ENCODE measurements at places on chromosomes 4 and X. TPM values are rescaled to one million over a fixed set of nuclear protein-coding genes. Genes with fewer than 3 reads are reported as not detected.

GRCh38 chr4:122583906-122584305 lies 37.0 kb downstream of the IL21 start:
- no peak for DNase-seq

DNA sequence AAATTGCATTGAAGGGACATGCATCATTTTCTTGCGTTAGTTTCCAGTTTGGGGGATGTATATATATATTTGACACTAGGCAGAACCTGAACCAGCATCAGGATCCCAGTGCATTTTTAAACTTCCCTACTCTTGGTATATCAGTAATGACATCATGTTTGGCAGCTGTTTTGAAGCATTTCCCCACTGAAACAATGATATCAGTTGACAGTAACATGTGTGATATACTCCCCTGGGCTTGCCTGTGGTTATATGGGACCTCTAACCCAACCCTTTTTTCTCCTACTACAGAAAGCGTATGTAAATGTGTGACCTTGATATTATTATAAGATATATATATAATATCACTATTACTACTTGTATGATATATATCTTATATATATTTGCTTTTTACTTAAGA lies 225.9 kb upstream of the CASK start:
- no peak for DNase-seq

GRCh38 chr4:101291198-101291597 lies 56.1 kb downstream of the PPP3CA start:
- DNase-seq, result no peak

DNA sequence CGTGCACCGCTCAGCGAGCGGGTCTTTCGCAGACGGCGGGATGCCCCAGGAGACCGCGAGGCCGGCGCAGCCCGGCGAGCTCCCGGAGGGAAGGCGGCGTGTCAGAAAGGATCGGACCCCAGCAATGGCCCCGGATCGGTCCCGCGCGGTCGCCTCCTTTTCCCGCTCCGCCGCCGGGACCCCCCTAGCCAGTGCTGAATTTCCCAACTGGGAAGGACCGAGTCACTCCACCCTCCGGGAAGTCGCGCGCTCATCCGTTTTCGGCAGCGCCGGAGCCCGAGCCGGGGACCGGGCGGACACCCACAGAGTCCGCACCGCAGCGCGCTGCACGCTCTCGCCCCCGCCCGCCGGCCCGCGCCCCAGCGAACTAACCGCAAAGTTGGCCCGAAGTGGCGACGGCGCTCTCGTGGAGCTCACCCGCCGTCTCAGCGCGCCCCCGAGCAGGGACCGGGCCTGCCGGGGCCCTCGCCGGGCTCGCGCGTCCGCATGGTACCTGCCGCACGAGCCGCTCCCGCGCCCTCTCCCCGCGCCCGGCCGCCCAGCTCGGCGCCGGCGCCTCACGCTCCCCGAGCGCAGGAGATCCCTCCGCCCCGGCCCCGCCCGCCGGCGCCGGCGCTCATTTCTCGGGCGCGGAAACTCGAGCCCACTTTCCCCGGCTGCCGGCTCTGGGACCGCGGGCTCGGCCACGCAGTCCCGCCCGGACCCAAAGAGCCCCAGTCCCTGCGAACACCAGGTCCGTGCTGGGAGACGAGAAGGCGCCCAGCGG lies at the start of gene FAT1:
FAT1 (minus strand) TSS at position 565 of the 766 bp plus-strand sequence. CDS start 14,029 bp downstream, outside the sequence.
- peak; percentile 81 for DNase-seq

MAGEA2 gene
- total RNA-seq, result not detected
